ENCODE measurements at places on chromosomes 3 and 15.

DNA sequence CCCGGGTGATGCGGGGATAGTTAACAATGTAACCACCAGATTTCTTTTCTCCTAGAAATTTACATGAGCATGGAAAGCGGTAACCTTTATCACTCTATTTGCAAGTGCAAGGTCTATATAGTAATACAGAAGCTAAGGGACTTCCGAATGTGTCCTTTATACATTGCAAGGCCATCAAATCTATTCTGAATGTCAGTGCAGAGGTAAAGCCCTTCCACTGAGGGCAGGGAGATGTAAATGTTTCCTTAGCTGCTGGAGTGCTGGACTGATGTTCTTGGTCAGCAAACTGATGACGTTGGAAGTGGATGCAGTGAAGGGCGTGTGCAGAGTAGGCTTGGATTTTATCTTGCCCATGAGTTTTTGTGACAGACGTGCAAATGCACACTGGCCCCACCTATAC is 6.2 kb downstream of the ALDH1A3 start:
- no peak for DNase-seq

DNA sequence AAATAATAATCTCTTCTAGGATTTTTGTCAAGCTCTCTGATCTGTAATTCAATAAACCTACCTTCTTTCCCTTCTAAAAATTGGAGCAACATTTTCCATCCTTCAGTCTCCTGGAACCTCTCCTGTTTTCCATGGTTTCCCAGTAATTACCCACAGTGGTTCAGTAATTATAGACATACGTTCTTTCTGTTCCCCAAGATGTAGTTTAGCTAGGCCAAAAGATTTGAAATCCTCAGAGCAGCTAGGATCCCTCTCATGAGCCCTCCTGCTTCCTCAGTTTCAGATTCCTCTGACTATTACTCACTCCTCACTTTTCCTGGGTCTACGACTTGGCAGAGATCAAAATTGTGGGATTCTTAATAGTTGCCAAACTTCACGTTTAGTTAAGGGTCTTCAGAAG is 76.9 kb upstream of the IGSF10 start:
- DNase-seq: no peak

DNA sequence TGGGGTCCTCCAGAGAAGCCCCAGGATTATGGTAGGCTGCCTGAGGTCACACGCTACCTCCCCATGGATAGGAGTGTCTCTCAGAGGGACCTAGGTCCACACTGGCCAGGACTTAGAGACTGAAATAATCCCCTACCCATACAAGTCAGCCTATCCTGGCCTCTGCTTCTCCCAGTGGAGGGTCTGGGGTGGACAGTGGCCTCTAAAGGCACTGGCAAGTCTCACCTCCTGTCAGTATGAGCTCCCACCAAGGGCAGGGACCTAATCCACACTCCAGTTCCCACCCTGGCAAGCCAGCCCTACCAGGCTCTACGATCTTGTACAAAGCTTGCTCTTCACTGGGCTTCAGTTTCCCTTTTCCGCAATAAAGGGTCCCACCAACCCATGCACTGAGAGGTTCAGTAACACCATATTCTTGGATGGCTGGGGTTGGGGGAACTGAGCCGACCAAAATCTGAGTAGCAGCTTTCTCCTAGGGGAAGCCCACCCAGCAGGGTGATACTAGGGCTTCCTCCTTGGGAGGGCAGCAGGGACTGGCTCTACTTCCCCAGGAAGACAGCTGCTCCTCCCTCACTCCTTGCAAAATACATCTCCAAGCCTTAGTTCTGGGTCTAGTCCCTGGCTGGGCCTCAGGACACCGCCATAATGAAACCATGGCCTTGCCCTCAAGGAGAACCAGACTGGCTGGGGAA is 2.4 kb downstream of the CISH start:
- DNase-seq: no peak

DNA sequence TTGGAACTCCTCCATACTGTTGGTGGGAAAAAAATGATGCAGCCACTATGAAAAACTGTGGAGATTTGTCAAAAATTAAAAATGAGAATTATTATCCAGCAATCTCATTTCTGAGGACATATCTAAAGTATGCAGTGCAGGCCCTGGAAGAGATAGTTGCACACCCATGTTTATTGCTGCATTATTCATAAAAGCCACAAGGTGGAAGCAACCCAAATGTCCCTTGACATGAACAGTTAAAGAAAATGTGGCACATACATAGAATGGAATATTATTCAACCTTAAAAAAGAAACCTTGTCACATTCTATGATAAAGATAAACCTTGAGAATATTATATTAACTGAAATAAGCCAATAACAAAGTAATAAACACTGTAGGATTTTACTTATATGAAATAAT is 80.9 kb upstream of the ARHGEF26 start:
- no peak for DNase-seq

DNA sequence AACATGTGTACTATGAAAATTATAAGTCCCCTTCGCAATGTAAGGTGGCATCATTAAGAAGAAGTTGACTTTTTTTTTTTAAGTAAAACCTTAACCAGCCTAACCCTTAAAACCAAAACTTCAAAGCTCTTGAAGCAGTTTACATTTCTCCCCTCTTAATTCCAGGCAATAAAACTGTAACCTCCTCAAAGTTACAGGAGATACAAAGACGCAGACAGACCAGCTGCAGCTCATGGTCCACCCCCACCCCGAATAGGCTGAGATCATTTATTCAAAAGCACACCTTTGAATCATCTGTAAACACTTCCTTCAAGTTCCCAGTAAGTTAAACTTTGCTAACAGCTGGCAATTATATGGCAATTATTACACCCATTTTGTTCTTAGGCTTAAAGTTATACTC is 414.5 kb downstream of the ERC2 start:
- no peak for DNase-seq

DNA sequence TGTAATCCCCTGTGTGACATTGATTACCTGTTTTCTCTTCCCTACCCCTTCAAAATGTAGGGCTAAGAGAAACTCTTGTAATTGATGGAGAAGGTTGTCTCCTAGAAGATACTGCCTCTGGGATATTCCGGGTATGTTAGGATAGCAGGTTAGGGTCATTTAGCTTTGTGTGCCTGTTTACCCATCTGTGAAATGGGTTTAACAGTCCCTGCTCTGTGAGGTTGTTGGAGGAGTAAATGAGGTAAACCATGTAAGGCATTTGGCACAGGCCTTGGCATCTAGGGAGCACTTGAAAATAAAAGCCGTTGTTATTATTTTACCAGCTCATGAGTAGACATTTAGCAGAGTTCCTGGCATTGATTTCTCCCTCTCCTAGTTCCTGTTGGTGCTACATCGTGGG is 16.4 kb downstream of the PTPRG start:
- DNase-seq: no peak

DNA sequence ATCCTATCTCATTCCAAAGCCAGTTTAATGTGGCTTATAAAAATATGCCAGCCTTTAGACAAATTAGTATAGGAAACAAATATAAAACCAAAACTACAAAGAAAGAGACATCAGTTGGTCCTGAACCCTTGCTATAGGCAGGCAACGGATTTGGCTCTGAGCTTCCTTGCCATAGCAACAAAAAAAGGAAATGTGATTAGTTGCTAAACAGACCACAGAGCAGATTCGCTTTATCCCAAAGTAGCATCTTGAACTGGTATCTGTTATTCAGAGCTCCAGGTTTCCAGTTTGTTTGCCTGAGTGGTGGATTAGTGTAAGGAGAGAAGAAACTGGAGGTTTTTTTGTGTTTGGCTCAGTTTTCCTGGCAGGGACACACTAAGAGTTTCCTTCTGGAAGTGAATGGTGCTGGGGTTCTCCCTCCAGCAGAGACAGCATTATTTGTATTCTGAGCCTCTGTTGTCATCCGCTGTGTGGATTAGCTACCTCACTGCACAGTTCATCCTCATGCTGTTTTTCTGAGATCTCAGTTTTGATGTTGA is 44.1 kb downstream of the CHST2 start:
- no peak for DNase-seq

- no peak for DNase-seq
Observed at GRCh38 chr15:92571824-92572223, 83.8 kb downstream of the FAM174B start.

DNA sequence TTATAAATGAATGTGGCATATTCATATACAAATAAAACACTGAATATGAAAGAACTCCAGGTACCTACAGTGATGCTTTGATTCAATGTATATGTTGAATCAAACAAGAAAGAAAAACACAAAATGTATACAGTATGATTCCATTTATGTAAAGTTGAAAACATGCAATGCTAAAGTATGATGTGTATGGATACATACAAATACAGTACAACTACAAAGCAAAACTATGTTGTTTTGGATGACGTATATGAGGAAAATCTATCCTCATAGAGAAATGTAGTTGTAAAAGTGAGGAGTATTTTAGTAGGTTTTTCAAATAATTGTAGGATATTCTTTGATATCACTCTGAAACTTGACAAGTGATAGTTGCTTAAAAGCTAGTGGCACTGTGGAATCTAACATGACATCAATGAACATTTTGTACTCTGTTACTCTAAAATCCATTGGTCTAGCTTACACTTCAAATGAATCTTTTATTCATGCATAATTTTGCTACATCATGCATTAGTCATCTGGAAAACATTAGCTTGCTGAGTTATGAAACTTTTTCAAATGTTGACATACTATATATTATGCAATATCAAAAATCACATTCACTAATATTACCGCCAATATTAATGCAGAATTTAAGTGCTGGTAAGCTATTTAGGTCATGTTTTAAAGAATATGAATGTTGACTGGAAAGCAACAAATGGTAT is 278.1 kb upstream of the CHRNA7 start:
- DNase-seq: no peak

DNA sequence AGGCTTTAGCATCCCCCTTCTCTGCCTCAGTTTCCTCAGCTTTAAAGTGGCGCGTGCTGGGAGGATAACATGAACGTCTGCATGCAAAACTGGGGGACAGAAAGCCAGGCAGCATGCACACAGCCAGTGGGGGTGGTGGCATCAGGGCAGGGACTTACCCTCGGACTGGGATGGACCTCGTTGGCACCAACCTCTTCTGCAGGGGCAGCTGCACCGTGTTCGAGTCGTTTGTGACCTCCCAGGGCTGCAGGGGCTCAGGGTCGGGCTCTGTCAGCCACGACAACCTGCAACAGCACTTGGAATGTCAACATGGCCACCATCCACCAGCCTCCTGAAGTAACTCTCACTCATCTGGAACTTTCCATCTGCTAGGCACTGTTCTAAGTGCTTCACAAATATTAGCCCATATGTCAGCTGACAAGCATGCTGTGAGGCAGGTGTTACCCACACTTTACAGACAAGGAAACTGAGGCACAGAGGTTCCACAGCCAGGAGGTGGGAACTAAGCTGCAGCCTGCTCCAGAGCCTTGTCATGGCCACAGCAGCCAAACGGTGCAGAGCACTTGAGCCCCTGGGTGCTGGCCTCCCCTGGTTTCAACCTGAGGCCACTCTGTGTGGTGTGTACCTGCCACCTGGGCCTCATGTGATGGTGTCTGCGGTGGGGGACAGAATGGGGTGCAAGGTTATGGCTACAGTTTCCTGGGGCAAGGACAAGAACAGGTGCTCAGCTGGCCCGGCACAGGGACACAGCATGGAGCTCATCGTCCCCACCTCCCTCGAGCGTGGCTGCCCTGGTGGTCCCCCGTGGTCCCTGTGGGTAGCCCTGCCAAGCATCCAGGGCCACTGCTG is 6.7 kb downstream of the C3orf22 start:
- DNase-seq: no peak

DNA sequence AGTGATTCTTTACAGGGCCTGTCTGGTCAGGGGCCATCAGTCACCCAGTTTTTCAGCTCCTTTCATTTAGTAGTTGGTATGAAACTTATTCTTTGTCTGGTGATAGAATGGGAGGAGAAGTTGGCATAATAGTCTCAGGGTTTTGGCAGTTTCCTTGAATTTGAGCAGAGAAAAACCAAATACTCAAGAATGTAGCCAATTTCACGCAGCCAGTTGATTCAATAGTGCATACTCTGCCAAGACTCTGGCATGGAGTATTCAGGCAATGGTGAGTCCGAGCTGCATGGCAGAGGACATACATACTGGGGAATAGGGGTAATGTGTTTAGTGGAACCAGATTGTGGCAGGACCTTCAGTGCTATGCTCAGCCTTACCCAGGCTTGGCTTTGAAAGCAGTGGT is 118.3 kb downstream of the GALK2 start:
- DNase-seq: no peak

DNA sequence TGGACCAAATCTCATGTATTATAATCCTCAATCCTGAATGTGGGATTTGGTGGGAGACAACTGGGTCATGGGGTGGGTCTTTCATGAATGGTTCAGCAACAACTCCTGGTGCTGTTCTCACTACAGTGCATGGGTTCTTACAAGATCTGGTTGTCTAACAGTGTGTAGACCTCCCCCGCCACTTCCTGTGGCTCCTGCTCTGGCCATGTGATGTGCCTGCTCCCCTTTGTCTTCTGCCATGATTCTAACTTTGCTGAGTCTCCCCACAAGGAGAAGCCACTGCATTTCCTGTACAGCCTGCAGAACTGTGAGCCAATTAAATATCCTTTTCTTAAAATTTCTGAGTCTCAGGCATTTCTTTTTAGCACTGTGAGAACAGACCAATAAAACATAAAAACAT is 557.5 kb downstream of the GOLGA6L6 start:
- no peak for DNase-seq

- no peak for DNase-seq
Observed at GRCh38 chr3:127439621-127440020, 150.9 kb downstream of the TPRA1 start.

GRCh38 chr3:17811646-17812045 is 69.2 kb upstream of the TBC1D5 start:
- no peak for DNase-seq

DNA sequence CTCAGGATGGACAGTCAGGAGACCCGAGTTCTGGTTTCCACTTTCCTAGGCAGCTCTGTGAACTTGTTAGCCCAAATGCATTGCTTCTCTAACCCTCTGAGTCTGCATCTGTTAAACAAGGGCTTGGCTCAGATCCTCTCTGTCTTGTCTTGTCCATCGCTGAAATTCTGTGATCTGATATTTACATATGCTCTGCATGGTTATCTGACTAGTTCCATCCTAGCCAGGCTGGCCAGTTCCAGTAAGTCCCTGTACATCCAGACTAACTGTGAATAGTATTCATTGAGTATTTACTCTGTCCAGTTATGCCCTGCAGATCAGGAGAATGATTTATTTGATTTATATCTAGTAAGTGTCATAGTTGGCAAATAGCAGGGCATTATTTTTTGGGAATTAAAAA is 27.0 kb upstream of the SV2B start:
- DNase-seq: no peak

DNA sequence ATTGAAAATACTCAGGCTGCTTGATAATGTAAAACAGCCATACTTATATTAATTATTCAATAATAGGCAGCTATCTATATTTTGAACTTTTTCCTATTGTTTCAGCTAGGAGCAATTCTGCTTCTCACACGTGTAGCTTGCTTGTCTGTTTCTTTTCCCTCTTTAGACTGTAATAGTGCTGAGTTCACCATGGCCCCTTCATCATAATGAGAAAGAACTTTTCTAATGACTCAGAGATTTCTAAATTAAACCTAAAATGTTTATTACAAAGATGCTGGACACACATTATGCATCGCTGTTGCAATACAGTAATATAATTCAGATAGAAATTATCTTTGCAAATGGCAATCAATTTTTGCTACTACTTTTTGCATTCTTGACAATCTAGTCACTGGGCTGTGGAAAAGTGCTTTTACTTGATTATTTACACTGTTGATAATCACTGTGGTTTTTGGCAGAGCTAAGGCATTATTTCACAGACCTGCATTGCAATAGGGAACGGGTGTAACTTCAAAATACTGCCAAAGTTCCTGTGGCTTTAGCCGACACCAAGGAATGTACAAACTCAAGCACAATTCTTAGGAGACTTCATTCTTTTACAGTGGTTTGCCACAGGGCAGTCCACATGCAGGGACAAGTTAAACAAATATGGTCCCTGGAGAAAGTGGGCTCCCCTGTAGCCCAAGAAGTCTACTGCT is 281.0 kb upstream of the TBL1XR1 start:
- DNase-seq: no peak

GRCh38 chr15:55802600-55803376 is 59.8 kb upstream of the PRTG start:
- DNase-seq: no peak
